ENCODE measurements at places on chromosomes 5 and 9.

- no peak for DNase-seq
Observed at GRCh38 chr5:959581-960531, 48.7 kb upstream of the NKD2 start.

- no peak for DNase-seq
Observed at GRCh38 chr5:1359031-1359645, 14.2 kb upstream of the CLPTM1L start.

- no peak for DNase-seq
Observed at GRCh38 chr9:115202960-115203751, 85.2 kb upstream of the TNC start.

DNA sequence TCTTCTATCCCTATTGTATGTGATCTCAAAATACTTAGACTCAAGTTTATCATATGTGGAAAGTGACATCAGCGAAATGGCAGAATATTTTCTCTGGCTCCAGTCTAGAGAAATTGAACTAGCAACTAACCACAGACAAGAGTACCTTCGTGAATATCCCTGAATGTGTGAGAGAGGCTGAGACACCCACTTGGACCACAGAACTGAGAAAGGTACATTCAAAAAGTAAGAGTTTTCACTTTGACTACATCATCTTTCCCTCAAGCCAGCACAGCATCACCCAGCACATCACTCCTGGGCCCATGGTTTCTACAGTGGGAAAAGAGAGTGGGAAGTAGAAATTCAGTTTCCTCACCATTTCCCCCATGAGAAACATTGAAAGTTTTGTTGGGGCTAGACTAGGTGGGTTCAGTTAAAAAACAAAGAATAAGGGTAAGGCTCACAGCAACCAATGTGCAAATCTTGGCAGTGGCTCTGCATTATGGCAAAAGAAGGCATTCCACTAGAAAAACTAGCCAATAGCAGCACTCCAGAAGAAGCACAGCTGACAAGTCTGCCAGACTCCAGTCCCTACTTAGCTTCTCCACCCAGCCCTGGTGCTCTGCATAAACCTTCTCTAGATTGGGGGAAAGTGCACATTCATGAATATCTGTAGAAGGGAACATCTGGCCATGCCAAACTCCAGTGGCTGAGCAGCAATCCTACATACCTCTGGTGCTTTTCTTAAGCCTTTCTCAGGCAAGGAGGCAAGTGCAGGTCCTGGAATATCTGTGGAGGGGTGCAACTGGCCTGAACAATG is 225.6 kb upstream of the VLDLR start:
- DNase-seq = no peak

Data from stimulated activated CD4-positive, alpha-beta T cell treated with anti-CD3 and anti-CD28 coated beads, TNF-alpha, amount 100 ng/mL, for 1 hour (primary cell).